Cardiac fibroblast (primary cell): ENCODE measurements at places on chromosomes 2 and 18.
A peak's percentile ranks its signal among the peaks of the same experiment; 100 is the strongest.

- DNase-seq, result peak; percentile 51
Observed at GRCh38 chr2:186841940-186842339, 7.0 kb downstream of the ZSWIM2 start.

DNA sequence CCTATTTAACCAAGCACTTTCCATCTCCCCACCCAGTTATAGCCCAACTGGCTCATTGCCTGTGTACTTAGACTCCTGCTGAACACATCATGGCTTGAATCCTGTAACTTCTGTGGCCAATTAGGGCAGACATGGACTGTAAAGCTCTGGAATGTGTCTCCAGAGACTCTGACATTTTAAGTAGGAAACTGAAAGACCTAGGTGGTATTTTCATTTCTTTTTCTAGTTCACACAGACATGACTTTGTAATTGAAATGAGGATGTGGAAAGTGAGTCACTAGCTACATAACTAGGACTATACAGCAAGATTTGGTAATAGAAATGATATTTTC lies 12.2 kb downstream of the DOK1 start:
- DNase-seq, result peak; percentile 88

GRCh38 chr2:200307724-200308545 lies 1.4 kb downstream of the SPATS2L start:
- peak; percentile 58 for DNase-seq

DNA sequence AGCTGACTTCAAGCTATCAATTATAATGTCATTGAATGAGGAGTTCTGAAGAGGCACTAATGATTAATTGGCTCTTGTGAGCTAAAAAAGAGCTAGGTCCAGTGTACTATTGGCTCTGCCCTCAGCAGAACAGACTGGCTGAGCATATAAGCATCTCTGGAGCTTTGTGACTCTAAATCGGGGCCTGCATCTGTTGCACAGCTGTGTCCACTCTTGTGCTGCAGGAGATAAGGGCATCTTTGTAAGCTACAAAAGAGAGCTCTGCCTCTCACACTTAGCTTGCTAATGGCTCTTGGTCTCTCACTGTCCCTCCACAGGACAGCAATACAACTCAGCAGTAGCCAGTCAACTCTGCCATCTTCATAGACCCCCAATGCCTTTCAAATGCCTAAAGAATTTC lies 61.5 kb upstream of the L3MBTL4 start:
- no peak for DNase-seq

DNA sequence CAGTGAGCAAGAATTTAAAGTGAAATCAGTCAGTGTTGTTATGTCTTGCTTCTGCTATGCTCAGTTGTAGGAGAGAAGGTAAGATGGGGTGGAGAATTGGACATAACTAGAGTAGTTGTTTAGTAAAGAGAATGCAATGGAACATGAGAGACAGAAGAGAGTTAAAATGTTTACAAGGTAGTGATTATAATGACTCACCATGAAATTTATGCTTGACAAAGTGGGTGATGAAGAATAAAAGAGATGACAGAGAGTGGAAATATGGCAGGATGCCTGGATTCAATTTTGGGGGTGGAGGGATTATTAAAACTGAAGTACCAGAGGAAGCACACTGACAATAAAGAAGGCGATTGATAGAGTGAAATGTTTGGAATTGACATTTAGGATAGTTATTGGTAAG lies 10.6 kb downstream of the SCG2 start:
- DNase-seq, result no peak

- no peak for DNase-seq
Observed at GRCh38 chr2:226495466-226496272, 304.0 kb downstream of the IRS1 start.

DNA sequence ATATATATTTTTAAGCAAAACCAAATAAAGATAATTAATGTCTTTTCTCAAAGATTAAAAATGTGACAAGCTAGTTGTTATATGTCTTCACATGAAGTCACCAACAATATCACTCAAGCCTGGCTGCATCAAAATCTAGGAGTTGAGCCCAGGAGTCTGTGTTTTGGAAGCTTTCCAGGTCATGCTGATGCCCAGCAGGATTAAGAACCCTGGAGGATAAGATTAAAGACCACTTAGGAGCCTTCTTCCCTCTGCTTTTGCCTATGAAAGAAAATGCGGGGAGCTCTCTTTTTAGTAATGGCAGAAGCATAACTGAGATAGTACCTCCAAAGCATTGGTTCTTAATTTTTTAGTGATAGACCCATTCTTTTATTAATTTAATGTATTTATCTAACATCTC lies 157.4 kb downstream of the ASXL3 start:
- DNase-seq, result no peak

- DNase-seq, result no peak
Observed at GRCh38 chr2:60440079-60440766, 113.2 kb downstream of the BCL11A start.

DNA sequence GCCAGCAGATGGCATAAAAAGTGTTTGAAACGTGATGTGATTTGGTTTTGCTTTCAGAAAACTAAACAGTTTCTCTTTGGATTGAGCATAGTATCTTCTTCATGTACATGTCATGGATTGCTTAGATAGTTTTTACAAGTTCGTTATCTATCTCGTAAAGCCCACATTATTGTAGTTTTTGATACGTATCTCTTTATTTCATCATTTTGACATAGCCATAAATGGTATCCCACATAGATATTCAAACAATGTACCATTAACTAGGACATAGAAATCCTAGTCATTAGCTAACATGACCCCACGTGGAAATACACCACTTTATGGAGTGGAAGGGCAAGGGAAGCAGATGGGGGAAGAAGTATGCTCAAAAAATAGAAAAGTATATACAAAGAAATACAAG lies 93.6 kb downstream of the MAP2 start:
- DNase-seq, result no peak

DNA sequence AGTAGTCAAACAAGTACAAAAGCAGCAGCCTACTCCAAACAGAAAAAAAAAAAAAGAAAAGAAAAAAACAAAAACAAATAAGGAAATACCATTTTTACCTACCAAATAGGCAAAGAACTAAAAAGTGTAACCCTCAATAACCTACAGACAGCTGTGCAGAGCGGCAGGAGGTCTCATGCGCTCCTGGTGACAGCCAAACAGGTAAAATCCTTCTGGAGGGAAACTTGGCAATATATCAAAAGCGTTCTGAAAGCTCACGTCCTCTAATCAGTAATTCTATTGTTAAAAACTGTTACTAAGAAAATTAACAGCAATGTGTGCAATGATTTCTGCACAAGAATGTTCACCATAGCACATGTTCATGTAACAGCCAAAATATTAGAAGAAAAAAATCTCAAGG lies 105.6 kb downstream of the AFF3 start:
- no peak for DNase-seq

- DNase-seq, result peak; percentile 24
Observed at GRCh38 chr2:118732432-118732831, 115.0 kb downstream of the EN1 start.

DNA sequence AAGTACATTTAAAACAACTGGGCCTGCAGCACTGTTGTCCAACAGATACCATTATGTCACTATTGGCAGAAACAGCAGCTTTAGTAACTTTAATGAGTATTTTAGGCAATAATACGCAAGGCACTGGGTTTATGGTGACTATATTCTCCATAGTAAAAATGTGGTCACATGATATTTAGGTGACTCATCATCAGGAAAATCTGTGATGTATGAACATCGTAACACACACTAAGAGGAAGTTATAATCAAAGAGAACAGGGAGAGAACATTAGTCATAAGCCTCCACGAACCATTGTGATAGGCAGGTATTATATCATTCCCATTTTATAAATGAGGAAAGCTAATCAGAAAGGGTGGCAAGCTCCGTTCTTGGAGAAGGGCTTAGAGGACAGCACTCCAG lies 36.9 kb downstream of the RAPH1 start:
- DNase-seq, result peak; percentile 81

DNA sequence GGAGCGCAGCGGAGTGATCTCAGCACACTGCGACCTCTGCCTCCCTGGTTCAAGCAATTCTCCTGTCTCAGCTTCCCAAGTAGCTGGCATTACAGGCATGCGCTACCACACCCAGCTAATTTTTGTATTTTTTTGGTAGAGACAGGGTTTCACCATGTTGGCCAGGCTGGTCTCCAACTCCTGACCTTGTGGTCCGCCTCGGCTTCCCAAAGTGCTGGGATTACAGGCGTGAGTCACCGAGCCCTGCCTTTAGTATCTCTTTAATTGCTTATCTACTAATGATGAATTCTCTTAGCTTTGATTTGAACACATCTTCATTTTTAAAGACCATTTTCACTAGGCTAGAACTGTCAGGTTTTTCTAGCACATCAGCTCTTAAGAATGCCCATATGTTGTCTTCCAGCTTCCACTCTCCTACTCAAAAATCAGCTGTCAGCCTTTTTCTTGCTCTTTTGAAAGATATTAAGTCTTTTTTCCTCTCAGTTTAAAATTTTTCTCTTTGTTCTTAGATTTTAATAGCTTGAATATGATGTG lies 16.1 kb upstream of the MFSD2B start:
- DNase-seq, result no peak

DNA sequence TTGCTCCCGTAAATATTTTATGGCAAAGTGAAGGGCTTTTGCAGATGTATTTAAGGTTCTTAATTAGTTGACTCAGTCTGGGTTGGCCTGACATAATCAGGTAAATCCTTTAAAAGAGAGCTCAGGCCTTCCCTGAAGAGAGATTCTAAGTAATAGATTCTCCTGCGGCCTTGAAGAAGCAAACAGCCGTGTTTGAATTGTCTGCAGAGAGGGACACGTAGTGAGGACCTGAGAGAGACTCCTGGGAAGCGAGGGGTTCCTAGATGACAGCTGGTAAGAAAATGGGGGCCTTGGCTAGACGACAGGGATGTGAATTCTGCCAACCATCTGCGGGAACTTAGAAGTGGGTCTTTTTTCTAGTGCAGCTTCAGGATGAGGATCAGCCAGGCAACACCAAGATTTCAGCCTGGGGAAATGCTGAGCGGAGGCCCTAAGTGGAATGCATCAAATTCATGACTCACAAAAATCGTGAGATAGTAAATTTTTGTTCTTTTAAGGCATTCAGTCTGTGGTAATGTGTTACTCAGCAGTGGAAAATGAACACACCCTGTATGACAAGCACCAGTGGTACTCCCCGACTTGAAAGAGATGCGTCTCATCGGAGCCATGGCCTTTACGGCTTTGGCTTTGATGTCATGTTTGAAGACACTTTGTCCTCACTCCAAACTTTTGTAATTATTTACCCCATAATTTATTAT lies 62.1 kb upstream of the SMIM21 start:
- DNase-seq, result peak; percentile 97

DNA sequence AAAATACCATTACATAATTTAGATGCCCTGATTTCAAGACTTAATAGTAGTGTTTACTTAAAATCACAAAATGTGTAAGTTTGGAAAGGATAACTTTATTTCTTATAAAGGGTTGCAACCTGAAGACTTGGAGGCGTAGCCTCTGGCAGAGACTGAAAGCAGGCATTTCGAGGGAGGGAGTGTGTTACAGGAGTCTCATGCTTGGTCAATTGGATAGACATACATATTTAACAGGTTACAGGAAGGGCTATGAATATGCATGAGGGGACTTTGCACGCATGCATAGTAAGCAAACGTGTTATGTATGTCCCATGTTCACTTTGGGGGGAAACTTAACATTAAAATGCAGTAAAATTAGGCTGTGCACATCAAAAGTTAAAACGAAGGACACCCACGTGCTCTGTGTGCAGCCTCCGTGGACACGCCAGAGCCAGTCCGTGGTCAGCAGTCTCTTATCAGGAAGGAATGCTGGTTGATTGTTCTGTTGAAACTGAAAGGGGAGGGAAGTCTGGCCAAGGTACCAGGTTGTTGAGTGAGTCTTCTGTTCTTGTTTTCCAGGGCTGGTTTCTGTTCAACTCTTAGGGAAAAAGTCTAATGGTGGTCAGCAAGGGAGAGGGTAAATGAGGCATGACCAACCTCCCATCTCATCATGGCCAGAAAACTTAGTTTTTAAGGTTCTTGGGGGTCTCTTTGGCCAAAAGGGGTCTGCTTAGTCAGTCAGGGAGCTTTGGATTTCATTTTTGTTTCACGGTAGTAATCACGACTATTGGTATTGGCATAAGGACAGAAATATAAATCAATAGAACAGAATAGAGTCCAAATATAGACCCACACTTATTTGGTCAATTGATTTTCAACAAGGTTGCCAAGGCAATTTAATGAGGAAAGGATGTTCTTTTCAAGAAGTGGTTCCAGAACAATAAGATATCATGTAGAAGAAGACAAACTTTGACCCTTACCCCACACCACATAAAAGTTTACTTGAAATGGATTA lies 121.9 kb downstream of the MCFD2 start:
- DNase-seq, result no peak

GRCh38 chr18:59478591-59478990 lies 119.5 kb upstream of the LMAN1 start:
- no peak for DNase-seq

DNA sequence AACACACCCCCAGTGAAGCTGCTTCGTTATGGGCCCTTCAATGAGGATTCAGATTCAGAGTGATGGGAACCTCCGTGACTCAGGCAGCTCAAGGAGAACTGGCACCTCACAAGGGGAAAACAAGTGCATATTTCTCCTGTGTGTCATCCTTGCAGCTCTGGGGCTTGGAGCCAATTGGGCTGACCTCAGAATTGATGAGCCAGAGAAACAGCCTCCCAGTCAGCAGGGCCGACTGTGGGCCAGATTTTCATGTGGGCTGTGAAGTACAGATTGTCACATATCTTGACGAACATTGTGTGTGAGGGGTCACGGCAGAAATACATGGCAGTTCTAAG lies 189.6 kb upstream of the SP5 start:
- DNase-seq, result peak; percentile 94

GRCh38 chr2:120702061-120702460 lies 33.6 kb upstream of the GLI2 start:
- no peak for DNase-seq

- DNase-seq, result peak; percentile 62
Observed at GRCh38 chr2:85111819-85112281, 21.3 kb upstream of the TCF7L1 start.

GRCh38 chr2:38600921-38601455 lies 1.7 kb downstream of the HNRNPLL start:
- DNase-seq, result peak; percentile 34

DNA sequence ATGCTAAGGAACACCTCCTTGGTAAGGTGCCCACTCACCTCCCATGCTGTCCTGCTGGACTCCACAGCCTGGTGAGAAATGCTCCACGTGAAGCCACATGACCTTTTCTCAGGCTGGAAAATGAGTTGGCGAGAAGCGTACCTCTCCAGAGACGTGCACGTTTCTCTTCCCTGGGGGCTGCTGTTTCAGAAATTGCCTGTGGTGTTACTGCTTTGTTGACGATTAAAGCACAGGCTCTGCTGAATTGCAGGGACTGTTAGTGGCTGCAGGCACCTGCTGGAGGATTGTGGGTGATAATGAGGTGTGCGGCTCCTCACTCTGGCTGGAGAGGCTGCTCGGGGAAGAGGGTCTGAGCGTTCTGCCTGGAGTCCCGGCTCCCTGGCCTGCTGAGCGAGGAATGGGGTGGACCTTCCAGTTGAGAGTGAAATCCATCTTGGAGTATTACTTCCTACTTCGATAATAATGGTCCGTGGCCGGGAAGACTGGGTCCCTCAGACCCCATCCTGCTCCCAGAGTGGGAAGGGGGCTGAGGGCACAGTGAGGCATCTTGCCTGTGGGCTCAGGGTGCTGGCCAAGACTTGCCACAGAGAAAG lies 199.3 kb upstream of the HDAC4 start:
- no peak for DNase-seq
